ENCODE measurements at places on chromosomes 12 and 14.
A peak's percentile ranks its signal among the peaks of the same experiment; 100 is the strongest.

- no peak for DNase-seq
Measured at GRCh38 chr12:31737345-31737744, 8.5 kb upstream of the AMN1 start.

GRCh38 chr14:62301911-62302310 lies 539.7 kb downstream of the SNAPC1 start:
- no peak for DNase-seq

DNA sequence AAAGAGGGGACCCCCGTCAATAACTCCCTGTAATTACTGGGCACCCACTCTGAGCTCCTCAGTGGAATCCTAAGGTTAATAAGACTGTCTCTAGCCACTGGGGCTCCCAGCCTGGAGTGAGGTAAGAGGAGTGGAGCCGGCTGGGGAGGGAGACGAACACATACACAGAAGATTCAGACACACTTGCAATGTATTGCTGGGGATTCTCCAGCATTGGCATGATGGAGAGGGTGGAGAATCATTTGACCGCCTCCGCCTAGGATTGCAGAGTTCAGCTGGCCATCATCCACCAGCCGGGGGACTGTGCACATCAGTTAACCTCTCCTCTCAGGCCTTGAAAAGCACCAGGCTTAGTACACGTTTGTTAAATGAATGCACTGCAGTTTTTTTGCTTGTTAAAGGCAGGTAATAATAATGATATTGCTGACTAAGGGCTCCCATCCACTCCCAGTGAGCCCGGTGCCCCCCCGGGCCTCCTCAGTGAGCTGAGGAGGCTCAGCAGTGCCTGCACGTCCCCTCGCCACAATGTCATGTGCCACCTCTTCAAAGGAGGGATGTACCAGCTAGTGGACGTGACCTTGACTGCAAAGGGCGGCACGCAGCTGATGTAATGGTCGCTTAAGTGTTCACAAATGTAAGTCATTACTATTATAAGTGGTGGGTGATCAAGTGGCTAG lies 20.3 kb upstream of the FAIM2 start:
- no peak for DNase-seq

GRCh38 chr12:96883571-96883970 lies 23.5 kb upstream of the NEDD1 start:
- no peak for DNase-seq

DNA sequence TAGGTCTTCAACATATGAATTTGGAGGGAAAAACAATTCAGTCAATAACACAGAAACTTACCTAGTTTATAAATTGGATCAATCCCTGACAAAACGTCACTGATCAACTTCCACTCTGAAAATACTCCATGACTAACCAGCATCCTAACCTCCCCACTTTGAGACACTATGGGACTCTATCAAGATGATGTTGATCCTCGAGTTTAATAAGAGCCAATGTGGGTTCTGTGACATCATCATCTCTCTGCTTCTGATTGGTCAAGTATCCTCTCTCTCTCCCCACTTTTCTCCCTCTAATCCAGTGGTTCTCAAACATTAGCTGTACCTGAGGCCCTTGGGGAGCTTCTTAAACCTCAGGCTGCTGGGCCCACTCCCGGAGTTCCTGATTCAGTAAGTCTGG lies at the start of gene SMCO2:
Gene SMCO2 (plus strand): TSS at position 301 of the 400 bp plus-strand sequence. CDS start 23,896 bp downstream, outside the sequence.
- no peak for DNase-seq

GRCh38 chr14:96380735-96381134 lies 11.2 kb upstream of the AK7 start:
- DNase-seq, result no peak

GRCh38 chr12:66217342-66217917 lies 28.4 kb downstream of the IRAK3 start:
- DNase-seq, result no peak

- no peak for DNase-seq
Measured at GRCh38 chr14:63995285-63995684, 142.5 kb downstream of the SYNE2 start.

- no peak for DNase-seq
Measured at GRCh38 chr12:63305901-63306875, 155.2 kb upstream of the AVPR1A start.

- no peak for DNase-seq
Measured at GRCh38 chr12:6635375-6635855, 344 bp downstream of the LPAR5 start.

DNA sequence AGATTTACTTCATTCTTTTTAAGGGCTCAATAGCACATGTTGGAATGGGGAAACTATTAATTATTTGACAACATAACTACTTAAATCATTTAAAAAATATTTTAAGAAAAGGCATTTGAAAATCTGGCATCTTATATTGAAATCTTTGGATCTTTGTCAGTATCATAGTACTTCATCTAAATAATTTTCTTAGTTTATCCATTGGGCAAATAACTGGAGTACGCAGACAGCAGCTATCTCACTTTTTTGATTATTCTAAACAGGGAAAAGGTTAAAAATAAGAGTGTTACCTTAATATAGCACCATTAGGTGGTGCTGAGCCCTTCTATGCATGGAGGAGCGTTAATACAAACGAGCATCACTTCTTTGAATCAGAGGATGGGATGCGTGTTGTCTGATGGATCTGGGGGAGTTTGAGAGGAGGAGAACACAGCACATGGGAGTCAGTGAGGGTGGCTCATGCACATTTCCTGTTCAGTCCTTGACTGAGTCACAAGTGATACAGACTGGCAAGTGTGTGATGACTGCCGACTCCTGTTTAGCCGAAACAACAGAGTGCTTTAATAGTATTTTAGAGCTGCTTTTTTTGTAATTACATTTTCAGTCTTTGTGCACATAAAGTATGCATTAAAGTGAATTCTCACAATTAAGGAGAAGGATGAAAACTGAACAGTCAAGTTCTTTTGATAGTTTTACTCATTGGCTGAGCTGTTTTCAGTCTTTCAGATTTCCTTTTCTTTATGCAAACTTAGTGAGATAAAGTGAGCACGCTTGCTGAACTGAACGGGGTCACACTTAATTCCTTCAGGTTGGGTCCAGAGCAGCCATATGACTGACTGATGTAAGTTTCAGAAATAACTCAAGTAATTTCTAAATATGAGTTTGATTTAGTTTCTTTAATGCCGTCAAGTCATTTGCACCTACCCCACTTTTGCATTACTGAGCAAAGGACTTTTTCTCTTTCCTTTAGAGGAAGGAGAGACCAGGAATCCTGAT lies 92.7 kb downstream of the DIP2B start:
- no peak for DNase-seq

GRCh38 chr14:77052281-77053044 lies 24.0 kb upstream of the IRF2BPL start:
- no peak for DNase-seq

DNA sequence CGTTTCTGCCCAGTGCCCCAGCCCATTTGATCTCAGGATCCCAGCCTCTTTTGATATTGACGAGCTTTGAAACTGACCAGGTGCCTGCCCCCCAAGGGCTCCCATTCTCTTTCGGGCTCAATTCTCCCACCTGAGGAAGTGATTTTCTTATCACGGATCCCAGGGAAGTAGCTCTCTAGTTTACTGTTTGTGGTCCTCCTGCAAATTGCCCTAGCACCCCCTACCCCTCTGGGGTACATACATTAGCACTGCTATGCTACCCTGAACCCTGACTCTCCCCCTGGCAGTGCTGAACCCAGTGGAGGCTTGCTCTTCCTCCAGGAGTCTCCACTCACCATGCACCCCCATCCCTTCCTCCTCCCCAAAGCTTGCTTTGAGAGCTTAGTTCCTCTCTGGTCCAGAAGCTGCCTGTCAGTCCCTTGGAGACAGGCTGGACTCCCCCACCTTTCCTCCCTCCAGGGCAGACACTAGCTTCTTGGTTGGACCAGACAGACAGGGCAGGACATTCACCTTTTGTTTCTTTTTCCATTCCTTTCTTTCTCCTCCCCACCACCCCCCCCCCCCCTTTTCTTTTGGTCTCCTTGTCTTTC lies 4.4 kb upstream of the TBX3 start:
- no peak for DNase-seq

- DNase-seq, result no peak
Measured at GRCh38 chr12:116332705-116333380, 55.4 kb upstream of the MED13L start.

DNA sequence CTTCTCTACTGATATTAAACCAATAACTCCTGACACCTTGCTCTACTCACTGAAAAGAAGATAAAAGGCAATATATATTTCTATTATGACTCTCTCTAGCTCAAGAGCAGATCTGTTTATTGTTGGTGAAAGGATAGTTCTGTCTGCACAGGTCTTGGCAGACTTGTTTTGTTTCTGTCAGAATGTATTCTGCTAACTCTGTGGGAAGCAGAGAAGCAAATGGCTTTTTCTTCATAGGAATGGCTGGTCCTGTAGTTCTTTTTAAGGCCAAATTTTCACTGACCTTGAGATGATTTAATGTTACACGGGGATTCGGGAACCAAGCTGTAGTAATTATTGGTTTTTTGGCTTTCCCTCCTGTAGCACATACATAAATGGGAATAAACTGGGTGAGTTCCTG lies 512.1 kb downstream of the DIO2 start:
- DNase-seq, result no peak

GRCh38 chr14:68345738-68346137 lies 447.1 kb downstream of the ZFP36L1 start:
- no peak for DNase-seq

GRCh38 chr14:52094546-52095271 lies 25.9 kb upstream of the NID2 start:
- DNase-seq, result no peak

GRCh38 chr12:56118688-56119357 lies 757 bp downstream of the ZC3H10 start:
- no peak for DNase-seq

DNA sequence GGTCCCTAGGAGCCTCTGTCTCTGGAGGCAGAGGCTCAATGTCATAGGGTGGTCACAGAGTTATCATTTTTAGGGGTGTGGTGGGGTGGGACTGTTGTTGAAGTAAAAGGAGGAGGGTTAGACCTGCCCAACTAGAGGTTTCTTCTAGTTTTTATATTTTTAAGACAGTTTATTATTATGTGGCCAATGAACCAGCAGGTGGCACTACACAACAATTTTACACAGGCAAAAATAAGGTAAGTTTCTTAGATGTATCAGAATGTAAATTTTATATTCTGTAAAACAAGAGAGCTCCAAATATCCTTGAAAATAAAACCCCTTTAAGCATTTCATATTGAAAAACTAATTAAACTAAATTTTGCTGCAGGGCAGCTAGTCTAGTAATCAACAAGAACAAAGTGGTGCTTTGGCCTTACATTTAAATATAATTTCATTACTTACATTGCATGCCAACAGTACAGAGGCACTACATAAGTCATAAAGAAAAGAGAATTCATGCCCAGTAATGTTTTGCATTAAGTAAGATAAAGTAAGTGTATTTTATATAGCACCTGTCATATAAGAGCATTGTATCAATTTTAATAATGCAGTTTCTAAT lies 22.2 kb upstream of the OVCH1 start:
- peak; percentile 33 for DNase-seq

- DNase-seq, result peak; percentile 75
Measured at GRCh38 chr12:26832822-26833742, at the start of gene ITPR2. TSS of gene ITPR2 (minus strand) at chr12:26833194. CDS start at chr12:26832781, 413 bp downstream.

DNA sequence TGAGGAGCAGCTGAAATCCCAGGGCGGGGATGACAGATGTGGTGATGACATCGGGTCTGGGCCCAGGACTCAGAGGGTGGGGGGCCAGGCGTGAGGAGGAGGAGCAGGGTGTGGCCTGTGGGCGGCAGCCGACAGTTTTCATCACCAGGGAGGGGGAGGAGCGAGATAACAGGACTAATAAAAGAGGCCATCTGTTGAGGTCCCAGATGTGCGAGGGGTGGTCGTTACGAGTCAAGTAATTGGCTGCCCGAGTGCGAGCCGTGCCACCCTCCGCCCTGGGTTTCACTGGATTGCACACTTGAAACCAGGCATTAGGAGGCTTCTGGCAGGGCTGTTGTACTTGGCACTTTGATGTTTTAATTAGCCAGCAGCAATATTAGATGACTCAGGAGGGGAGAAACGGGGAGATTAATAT lies 67.2 kb downstream of the NOS1 start:
- DNase-seq, result no peak

- DNase-seq, result no peak
Measured at GRCh38 chr14:92932448-92933395, 9.8 kb downstream of the CHGA start.

DNA sequence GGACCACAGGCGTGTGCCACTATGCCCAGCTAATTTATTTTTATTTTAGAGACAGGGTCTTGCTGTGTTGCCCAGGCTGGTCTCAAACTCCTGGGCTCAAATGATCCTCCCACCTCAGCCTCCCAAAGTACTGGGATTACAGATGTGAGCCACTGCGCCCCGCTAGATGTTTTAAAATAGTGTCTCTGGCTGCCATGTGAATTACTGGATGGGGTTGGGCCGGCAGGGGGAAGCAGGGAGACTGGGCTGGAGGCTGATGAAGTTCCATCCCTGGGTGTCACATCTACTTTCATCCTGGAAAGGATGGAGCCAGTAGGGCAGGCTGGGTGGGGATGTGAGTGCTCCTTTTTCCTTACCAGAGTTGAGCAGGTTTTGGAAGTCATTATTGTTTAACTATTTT lies 46.1 kb downstream of the DNAH10 start:
- no peak for DNase-seq

- no peak for DNase-seq
Measured at GRCh38 chr14:21467616-21468015, 9.1 kb downstream of the RAB2B start.

DNA sequence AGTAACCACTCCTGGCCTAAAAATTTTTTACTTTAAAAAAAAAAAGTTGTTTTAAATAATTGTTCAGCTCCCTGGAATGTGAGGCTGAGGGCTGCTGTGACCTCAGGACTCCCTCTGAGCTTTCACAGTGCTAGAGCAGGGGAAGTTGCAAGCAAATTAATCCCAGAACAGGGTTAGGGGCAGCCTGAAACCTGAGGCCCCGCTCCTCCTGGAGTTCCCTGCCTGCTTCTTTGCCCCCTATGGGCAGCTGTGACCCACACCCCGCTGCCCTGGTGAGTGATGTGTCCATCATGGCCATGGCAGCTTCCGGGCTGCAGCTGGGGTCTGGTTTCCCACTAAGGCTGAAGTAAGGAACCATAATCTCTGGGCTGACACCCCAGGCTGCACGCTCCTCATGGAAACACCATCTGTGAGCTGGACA lies 9.5 kb downstream of the RITA1 start:
- no peak for DNase-seq
